ENCODE measurements at places on chromosomes 12 and 14.

DNA sequence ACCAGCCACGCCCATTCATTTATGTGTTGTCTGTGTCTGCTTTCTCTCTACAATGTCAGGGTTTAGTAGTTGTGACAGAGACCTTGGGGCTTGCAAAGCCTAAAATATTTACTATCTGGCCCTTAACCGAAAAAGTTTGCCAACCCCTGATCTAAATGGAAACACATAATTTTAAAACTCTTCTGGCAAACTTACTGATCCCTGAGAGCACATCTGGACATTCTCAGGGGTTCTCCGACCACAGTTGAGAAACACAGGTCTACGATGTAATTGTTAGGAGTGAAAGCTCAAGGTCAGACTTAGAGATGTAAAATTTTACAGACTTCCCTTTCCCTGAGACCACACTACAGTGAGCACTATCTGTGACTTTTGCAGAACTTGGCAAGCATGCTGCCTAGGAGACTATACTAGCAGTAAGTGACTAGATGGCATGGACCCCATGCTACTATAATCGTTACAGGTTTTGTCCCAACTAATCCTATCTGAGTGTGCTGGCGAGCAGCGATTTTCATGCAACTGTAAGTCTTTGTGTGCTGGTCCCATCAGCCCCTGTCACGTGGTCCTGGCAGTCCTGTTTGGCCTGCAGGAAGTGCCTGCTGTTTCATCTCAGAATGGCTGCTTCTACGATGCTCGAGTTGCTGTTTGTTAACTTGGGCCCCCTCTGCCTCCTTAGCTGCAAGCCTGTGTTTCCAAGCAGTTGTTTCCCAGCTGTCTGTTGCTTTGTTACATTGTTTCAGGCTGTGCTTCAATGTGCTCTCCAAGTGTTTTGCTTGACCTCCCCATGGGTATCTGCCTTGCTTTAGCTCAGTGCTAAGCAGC, 21.6 kb downstream of the TMTC2 start:
- DNase-seq: no peak

DNA sequence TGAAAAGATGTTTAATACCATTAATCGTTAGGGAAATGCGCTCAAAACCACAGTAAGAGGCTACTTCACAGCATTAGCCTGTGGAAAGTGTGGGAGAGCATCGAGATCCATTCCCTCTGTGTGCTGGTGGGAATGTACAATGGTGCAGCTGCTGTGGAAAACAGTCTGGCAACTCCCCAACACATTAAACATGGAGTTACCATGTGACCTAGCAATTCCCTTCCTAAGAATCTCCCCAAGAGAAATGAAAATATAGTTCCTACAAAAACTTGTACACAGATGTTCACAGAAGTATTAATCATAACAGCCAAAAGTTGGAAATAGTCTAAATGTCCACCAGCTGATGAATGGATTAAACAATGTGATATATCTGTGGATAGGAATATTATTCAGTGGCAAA, 23.8 kb downstream of the MLXIP start:
- DNase-seq: no peak

- peak; percentile 50 for DNase-seq
Observed at GRCh38 chr12:101759396-101760047, 20.3 kb upstream of the SYCP3 start.

DNA sequence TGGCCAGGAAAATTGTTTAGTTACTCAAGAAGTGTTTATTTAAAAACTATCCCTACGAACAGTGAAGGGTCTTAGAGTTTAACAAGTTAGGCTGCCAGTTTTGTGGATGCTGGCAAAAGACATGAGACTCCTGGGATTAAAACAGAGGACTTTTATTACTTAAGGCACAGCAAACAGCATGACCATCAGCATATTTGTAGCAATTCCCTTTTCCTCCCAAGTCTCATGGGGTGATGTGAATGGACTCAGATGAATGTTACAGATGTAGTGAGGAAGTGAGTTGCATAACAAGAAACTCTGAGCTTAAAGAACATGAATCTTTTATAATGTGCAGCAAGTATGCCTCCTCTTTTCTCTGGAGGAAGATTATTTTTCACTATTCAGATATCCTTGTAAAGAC, 695.8 kb downstream of the RPS29 start:
- DNase-seq: no peak

DNA sequence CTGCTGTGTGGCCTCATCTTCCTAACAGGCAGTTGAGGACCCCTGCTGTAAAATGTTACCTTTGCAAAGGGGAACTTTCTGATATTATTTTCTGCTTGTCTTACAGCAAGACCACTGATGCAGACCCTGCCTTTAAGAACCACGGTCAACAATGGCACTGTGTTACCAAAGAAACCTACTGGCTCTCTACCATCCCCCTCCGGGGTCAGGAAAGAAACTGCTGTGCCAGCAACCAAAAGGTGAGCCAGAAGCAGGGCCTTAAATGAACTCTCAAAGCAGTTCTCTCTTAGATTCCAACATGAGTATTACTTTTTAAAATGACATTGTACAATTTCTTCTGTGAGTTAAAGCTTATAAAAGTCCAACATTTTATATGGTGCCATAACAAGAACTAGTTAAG, 72.2 kb downstream of the EML1 start:
- no peak for DNase-seq

GRCh38 chr14:68380329-68380741, 412.5 kb downstream of the ZFP36L1 start:
- DNase-seq: no peak

GRCh38 chr12:15535352-15535781, 213.1 kb downstream of the PTPRO start:
- DNase-seq: no peak

DNA sequence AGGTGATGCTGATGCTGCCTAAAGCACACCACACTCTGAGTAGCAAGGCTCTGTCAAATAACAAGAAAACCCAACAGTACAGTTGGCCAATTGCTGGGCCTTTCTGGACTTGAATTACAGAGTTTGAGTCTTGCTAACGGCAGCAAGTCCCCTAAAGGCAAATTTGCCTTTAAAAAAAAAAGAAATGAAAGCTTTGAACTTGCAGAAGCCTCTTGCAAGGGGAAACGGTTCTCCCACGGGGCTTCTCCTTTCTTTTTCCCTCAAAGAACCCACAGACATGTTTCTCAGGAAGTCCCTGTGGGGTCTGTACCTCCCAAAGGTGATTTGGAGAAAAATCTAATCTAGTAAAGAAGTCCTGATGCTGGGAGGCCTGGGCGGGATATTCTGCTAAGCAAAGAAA, 191.3 kb upstream of the MYL2 start:
- no peak for DNase-seq

GRCh38 chr12:80041692-80042091, 57.6 kb upstream of the OTOGL start:
- DNase-seq: no peak

- no peak for DNase-seq
Observed at GRCh38 chr14:97359341-97359740, 562.2 kb downstream of the VRK1 start.

DNA sequence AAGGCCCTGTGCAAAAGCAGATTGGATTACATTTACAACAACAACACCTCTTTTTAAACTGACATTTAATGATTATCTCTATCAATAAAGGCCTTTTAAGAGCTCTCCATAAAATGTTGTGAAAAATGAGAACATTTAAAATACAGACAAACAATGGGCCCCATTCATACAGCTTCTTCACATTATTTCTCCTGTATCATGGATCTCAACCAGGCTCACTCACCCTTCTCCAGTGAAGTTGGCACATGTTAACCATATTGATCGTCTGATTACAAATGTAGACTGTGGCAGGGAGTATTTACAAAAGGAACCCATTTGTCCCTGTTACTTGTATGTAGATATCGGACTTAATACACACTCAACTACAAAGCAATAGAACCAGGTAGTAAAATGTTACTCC, 220.2 kb upstream of the BTG1 start:
- DNase-seq: no peak

- DNase-seq: peak; percentile 41
Observed at GRCh38 chr12:3658327-3659163, 94.4 kb downstream of the CRACR2A start.

GRCh38 chr12:83932011-83932410, 980.6 kb downstream of the SLC6A15 start:
- DNase-seq: no peak

- DNase-seq: no peak
Observed at GRCh38 chr14:76309572-76310162, 66.3 kb upstream of the ESRRB start.

DNA sequence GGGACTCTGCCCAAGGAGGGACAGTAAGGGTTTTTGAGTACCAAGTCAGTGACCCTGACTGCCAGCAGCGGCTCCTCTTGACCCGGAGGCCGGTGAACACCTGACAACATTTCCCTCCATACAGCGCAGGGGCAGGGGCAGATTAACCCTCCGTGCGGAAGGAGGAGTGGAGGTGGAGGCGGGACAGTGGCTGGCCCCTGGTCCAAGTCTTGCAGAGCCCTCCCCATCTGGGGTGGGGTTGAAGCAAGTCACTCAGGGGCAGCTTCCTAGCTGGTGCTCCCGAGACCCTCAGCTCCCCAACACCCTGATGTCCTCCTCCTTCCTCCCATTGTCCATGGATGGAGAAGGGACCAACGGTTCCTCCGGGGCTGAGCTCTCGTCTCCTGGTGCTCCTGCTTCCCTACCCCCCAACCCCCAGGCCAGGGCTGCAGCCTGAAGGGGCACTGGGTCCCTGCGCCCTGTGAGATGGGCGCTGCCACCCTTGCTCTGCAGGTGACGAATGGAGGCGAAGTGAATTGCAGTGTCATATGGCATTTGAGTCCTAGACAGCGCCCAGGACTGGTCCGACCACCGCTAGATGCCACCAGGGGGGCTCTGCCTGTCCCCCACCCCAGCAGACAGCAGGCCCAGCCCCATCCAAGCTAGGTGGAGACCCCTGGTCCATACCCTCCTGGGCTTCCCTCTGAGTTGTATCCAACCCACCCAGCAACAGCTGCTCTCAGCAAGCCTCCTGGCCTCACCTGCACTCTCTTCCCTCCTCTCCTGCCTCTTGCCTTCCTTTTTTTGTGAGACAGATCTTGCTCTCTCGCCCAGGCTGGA, 7.0 kb upstream of the AMN start:
- DNase-seq: no peak
